ENCODE measurements at places on chromosomes 6 and 20.

DNA sequence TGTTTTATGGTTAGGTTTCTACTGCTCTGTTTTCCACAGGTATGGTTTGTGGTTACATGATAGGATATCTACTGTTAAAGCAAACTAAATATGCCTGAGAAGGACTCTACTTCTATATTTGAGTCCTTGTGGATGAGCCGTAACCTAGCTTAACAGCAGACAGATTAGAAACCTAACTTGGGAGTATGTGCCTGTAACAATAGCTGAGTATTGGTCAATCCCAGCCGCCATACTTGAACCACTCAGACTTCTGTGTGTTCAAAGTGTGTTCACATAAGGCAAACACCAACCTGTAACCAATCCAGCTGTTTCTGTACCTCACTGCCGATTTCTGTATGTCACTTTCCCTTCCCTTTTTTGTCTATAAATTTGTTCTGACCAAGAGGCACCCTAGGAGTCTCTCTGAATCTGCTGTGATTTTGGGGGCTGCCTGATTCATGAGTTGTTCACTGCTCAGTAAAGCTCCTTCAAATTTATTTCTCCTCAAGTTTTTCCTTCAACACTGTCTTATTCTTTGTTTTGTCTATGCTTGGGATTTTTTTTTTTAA, 37.1 kb downstream of the PHF3 start:
- no peak for DNase-seq

DNA sequence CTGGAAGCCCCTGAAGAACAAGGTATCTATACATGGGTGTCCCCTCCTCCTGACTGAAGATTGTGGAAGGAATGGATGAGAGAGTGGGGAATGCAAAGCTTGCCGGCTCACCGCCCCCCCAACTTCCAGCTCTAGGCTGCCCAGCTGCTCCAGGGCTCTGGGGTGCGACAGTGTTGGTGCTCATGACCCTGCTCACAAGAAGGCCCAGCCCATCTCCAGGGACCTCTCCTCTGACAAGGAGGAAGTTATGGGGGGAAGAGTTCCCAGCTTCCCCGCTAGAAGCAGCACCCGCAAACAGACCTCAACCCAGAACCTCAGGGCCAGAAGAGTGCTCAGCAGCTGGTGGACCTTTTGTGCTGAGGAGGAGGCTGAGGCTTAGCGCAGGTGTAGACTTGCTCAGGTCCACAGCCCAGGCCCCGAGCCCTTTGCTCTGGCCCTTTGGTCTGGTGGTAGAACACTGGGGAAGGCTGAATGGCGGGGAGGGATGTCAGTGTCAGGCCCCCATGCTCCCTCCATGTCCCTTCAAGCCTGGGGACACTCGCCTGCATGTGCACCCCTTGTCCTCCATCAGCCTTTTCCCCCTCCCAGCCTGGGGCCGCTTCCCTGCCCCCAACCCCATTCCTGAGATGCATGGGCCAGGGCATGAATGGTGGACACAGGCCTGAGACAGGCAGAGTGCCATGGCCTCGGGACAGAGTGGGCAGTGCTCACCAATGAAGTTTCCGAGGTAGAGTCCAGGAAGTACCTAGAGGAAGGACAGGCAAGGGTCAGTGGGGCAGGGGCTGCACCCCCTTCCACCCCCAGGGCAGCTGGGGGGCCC, 1.3 kb downstream of the DUSP15 start:
- no peak for DNase-seq

DNA sequence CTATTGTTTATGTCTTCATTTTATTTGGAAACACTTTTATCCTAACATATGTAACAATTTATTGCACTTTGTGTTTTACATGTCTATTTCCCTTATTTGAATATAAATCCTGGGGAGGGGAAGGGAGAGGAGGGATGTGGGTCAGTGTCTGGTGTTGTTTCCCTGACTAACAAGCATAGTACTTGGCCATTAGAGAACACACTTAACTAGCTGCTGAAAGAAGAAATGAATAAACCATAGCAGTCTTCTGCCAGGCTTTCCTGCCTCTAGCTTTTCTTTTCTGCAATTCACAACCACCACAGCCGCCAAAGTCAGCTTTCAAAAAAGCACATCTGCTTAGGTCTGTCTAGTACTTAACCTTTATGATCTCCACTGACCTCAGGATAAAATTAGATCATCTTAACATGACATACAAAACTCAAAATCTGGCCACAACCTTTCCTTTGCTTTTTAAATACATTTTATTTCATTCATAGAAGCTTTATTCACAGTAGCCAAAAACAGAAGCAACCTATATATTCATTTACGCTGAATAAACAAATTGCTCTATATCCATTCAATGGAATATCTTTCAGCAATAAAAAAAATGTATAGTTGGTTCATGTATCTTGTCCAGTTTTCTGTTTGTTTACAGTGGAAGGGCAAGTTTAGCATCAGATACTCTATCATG, 16.3 kb downstream of the PDSS2 start:
- DNase-seq = no peak

DNA sequence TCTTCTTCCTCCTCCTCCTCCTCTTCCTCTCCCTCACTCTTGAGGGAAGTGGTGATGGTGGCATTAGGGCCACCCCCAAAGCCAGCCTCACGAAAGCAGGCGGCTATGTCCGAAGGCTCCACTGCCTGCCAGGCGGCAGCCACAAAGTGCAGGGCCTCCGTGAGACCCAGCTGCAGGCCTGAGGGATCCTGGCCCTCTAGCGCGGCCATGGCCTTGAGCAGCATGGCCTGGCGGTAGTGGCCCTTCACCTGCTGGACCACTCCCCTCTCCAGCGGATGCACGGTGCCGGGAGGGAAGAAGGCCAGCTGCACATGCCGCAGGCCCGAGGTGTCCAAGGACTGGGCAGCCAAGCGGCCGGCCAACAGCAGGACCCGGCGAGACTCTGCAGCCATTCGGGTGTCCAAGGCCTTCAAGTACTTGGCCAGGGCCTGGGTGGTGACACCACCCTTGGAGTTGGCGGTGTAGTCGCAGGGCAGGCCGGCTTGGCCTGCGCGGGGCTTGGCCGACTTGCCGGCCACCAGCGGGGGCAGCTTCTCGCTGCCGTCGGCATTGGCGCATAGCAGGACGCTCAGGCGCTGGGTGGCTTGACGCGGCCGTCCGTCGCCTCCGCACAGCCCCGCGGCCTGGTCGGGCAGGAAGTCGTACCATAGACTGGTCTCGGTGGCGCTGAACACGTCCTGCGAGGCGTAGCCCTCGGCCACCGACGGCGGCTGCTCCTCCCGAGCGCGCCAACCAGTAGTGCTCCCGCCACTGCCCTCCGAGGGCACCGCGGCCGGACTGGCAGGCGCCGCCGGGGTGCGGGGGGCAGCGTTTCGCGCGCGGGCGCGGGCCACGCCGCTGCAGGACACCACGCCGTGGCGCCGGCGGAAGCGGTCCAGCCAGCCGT, 1.1 kb downstream of the CENPB start:
- no peak for DNase-seq

DNA sequence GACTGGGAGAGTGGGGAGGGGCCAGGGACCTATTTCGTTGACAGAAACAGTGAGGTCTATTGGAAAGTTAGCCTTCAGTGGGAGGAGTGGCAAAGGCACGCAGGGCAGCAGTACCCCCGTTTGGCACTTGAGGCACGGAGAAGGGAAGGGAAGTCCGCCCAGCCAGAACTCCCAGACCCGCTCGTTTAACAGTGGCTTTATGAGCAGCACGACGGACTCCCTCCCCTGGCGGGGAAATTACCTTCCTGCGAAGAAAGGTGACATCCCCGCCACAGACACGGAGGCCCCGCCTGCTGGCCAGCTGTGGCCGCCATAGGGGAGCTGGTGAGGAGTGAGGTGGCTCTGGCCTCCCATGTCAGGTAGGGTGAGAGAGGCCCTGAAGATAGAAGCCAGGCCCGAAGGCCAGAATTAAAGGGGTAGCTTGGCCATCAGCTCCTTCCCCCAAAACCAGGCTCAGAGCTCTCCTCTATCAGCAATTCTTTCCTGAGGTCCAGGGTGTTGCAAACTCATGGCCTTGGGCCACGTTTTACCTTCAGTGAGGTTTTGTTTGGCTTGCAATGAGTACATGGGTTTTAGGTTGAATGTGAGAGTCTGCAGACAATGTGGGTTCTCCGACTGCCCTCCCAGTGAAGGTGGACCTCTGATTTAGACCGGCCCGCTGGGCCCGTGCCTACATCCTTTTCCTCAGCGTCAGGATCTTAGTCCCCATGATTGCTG, 123.7 kb downstream of the MRPL14 start:
- peak; percentile 77 for DNase-seq
